Astrocyte of the cerebellum (primary cell): ENCODE measurements at places on chromosomes 3 and 15.

DNA sequence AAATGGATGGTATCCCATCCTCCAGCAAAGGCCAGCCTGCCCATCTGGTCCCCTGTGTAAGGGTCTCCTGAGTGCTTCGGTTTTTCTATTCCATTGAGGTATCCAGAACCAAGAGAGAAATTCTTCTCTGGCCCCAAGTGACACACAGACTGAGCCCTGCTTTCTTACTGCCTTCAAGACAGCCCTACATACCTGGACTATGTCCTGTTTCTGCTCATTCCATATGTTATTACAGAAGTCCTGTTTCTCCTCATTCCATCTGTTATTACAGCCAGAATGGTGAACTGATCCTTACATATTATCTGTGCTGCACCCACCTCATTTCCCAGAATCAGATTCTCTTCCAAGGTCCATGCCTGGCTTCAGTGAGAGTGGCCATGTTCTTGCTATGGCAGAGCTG lies 115.2 kb downstream of the DCLK3 start:
- DNase-seq: no peak

DNA sequence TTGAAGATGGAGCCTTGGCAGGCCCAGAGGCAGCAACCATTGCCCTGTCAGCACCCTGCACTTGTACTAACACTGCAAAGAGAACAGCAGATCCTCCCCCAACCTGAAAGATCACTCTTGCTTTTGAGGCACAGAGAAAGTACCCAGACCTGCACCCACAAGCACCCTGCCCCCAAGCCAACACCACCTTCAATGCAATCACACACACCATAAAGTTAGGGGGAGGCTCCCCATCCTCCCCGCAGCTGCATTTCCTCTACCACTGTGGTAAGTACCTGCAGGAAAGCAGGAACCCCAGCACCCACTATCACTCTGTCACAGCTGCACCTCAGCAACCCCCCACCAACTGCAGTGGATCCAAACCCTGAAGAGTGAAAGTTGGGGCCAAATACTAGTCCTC lies 12.0 kb downstream of the OR5K3 start:
- no peak for DNase-seq

- no peak for DNase-seq
These were observed 117.4 kb upstream of the MBNL1 start for GRCh38 chr3:152151216-152151876.

GRCh38 chr15:72852273-72852672 lies 68.7 kb upstream of the ADPGK start:
- DNase-seq: no peak

GRCh38 chr3:188700501-188700900 lies 471.3 kb upstream of the TPRG1 start:
- DNase-seq: no peak
